ENCODE measurements at places on chromosomes 2 and 18.
A peak's percentile ranks its signal among the peaks of the same experiment; 100 is the strongest.

DNA sequence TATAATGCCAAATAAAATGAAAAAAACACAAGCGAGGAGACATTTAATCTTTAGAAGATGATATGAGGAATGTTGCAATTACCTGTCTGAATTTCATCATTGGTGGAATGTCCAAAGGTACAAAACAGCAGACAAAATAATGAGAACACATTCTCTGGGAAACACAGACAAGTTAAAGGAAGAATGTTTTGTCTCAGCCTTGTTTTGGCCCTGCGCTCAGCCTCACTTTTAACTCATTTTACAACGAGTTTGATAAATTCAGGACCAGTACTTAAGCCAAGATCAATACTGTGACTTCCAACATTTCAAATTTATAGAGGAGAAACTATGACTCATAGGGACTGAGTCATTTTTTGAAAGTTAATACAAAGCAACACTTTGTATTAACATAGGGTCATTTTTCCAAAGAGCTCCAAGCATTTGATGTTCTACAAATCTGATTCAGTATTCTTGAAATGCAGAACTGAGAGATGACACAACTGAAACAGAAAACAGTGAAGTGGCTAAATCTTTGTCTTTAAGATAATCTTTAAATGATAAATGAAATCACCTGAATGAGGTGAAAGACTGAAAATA lies 833.2 kb upstream of the CHAC2 start:
- peak; percentile 55 for DNase-seq

DNA sequence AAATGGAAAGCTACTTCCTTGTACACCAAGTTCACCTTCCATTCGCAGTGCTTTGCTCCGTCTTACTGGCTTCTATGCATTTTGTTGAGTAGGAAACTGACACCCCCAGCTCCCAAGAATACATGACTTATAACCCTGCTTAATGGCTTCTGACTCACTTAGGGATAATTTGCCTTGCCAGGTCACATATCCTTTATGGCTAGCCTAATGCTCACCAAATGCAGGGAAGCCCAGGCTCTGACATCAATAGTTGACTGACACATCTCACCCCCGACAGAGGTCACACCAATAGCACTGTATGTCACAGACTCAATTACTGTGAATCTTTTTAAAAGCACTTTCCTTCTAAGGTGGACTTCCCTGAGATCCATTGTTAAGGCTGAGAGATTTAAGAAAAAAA lies 147.2 kb downstream of the DTNA start:
- no peak for DNase-seq

DNA sequence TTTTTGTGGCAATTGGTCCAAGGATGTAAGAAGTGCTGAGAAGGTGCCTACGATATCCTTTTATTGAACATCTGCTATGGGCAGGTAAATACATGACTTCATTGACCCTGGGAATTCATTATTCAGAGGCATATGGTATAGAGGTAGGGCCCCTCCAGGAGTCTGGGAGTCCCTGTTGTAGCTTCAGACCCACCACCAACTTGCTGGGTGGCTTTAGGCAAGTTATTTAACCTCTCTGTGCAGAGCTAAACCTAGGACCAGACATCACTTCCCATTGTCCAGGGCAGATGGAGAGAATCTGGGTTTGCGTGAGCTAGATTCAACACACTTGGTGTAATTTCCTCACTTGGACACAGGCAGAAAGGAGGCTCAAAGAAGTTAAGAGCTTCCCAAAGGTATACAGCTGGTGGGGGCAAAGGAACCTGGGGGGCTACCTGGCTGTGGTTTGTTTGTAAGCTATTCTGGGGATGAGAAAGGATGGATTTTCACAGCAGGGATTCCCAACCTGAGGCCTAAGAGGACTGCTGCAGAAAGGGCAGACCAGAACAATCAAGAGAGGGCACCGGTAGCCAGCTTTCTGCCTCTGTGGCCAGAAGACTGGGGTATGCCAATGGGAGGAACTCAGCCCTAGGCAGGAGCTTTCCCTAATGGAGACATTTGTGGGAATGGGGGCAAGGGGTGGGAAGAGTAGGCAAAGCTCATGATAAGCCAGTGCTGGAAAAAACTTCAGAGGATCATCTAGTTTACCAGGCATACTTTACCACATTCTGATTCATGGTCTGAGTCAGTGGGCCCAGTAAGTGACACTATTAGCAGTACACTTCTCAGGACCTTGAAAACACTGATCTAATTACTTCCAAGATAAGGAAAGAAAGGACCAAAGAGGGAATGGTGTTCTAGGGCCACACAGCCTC lies 102.7 kb upstream of the SMAD2 start:
- DNase-seq: peak; percentile 46

GRCh38 chr2:180481998-180482397 lies 474.9 kb upstream of the CWC22 start:
- no peak for DNase-seq

DNA sequence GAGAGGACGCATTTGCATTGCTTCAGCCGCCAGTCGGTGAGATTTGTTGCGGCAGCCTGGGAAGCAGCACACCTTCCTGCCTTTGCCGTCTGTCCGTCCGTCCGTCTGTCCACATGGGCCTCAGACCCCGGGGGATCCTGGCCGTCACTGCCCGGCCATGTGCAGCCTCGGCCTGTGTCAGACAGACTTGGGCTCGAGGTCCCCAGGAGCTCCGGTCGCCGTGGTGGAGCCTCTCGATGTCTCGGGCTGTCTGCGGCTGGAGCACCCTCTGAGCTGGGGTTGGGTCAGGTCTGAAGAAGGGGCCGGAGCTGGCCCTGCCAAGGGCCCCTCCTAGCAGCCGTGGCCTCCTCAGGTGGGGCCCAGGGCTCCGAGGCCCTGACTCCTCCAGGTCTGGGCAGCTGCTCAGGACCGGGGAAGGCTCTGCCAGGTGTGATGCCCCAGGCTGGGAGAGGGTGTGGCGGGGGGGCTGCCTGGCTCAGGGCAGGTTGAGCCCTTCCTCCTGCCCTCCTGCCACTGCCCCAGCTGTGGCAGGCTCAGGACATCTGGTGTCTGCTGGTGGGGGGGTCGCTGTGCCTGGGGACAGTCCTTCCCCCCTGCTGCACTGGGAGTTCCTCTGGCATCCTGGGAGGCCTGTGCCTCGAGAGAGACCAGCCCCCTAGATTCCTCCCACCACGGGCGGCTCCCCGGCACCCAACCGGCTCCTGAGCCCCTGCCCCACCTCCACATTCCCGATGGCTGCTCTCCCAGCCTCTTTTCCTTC lies 11.8 kb downstream of the NEU4 start:
- DNase-seq: no peak

- DNase-seq: no peak
Observed at GRCh38 chr2:2876331-2877221, 501.0 kb downstream of the EIPR1 start.

DNA sequence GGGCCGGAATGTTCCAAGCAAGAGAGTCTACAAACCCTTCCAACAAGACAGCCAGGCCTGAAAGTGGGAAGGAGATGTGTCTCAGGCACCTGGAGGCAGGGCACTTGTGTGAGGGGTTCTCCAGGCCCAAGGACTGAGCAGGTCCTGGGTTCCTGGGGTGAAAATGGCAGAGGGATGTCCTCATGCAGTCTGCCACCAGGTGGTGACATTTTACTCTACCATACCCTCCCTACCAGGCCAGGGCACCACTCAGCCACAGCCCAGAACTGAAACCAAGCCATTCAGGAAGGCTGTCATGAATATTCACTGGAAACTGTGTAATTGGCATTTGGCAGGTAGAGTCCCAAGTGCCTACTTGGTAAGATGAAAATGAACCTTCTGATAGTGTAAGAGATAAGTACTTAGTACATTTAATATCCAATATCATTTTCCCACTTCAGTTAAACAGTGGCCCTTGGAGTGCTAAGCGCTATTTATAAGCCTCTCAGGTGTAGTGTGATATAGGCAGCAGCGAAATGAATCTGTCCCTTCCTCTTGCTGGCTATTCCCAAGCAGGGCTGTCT lies 185.1 kb downstream of the MYO5B start:
- peak; percentile 40 for DNase-seq

GRCh38 chr2:61694312-61695274 lies 156.4 kb upstream of the XPO1 start:
- peak; percentile 88 for DNase-seq

DNA sequence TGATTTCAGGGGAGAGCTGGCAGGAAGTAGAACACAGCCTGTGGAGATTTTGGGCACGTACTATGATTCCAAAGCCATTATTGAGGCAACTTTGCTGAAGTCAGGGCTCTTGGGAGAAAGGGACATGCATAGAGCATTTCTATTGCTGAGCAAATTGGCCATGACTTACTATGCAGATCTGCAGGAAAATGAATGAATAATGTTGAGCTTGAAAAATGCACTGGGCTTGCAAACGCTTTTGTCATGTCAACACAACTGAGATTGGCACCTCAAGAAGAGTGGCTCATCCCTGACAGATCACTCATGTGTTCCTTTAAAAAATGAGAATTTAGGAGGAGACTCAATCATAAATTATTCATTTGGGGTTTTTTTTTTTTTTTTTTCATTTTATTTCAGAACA lies 230.5 kb downstream of the MBD2 start:
- no peak for DNase-seq

- DNase-seq: peak; percentile 22
Observed at GRCh38 chr18:25726298-25726697, 364.1 kb downstream of the SS18 start.

GRCh38 chr2:17122887-17123501 lies 395.2 kb downstream of the RAD51AP2 start:
- no peak for DNase-seq

DNA sequence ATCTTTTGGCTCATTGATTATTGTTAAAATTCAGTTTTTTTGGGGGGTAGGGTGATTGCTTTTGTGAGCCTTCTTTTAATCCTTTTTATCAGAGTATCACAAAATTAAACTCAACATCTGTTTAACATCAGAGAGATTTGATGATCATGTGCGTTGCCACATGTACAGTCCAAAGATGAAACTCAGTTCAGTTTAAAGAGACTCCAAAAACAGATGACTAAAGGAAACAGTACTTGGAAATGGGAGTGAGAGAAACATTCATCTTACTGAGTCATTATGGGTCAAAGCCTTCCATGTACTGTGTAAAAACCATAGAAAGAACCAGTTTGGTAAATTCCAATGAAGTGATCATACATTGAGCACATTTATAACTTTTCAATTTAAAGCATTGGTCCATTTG lies 53.0 kb downstream of the LYPD6 start:
- DNase-seq: peak; percentile 94

- no peak for DNase-seq
Observed at GRCh38 chr2:66236067-66236685, 198.7 kb upstream of the MEIS1 start.

- no peak for DNase-seq
Observed at GRCh38 chr18:64180617-64181016, 31.7 kb upstream of the LINC00305 start.

DNA sequence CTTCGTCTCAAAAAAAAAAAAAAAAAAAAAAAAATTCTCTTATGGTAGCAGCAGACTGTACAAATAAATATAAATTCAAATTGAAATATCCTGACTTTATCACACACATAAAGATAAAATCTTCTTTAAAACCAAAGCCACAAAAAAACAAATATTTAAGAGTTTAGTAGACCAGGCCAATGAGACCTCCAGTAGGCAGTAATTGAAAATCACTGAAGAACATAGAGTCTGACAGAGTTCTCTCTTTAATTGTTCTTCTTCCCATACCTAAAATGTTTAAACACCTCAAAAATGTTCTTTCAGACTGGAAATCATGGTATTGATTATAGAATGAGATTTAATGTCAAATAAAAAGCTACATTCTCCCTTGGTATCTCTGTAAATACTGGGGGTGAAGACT lies 20.8 kb downstream of the PRPF40A start:
- DNase-seq: no peak

DNA sequence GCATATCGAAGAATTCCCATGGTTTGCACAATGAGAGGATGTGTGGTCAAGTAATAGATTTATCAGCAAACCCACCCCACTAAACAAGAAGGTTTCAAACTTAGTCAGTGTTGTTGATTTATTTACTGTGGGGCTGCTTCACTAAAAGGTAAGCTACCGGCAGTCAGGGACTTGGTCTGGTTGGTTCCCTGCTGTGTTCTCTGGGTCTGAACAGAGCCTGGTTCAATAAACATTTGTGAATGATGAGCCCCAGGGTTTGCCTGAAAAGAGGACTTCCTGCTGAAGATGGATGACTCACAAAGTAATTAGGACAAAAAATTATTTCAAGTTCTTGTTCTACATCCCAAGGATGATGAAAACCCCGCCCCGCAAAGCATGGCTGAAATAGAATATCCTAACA lies 108.3 kb downstream of the SPP2 start:
- DNase-seq: peak; percentile 22

GRCh38 chr2:197759013-197759412 lies 26.1 kb downstream of the BOLL start:
- DNase-seq: no peak

- no peak for DNase-seq
Observed at GRCh38 chr2:45004562-45005191, 4.6 kb downstream of the SIX2 start.

GRCh38 chr2:21754164-21754788 lies 630.5 kb downstream of the TDRD15 start:
- no peak for DNase-seq

- DNase-seq: no peak
Observed at GRCh38 chr2:217880891-217881290, 121.9 kb downstream of the TNS1 start.

DNA sequence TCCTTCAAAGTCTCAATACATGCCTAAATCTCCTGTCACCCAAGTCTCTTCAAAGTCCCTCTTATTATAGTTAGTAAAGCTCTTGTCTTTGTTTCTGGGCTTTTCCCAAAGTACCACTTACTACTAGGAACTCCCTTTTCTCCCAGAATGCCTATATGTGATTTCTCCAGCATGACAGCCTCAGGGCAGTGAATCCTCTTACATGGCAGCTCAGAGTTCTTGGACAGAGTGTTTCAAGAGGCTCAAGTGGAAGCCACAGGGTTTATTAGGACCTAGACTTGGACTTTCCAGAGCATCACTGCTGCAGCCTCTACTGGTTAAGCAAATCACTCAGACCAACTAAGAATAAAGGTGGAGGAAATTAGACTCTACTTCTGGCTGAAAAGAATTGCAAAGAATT lies 98.9 kb downstream of the CSRNP3 start:
- no peak for DNase-seq

- no peak for DNase-seq
Observed at GRCh38 chr2:118643294-118643693, 204.2 kb downstream of the EN1 start.

GRCh38 chr2:143132355-143132754 lies 3.1 kb downstream of the ARHGAP15 start:
- DNase-seq: no peak

DNA sequence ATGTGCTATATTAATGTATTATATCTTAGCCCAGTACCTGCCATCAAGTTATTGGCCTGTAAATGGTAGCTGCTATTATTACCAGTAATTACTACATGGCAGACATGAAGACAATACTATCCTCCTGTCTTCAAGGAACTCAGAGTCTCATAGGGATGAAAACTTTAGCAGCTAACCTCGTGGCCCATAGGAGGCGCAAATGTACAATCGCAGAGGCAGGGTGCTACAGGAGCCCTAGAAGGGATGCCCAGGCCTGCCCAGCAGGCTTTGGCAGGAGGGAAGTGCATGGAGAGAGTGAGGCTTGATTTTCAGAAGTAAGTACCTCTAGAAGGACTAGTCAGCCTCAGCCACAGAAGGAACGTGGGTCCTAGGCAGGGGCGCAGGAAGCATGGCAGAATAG lies 44.7 kb upstream of the KIDINS220 start:
- peak; percentile 43 for DNase-seq

- no peak for DNase-seq
Observed at GRCh38 chr18:48203961-48204666, 205.1 kb downstream of the ZBTB7C start.

Data from HCEC 1CT (cell line).